ENCODE measurements at places on chromosomes 7 and 10.

DNA sequence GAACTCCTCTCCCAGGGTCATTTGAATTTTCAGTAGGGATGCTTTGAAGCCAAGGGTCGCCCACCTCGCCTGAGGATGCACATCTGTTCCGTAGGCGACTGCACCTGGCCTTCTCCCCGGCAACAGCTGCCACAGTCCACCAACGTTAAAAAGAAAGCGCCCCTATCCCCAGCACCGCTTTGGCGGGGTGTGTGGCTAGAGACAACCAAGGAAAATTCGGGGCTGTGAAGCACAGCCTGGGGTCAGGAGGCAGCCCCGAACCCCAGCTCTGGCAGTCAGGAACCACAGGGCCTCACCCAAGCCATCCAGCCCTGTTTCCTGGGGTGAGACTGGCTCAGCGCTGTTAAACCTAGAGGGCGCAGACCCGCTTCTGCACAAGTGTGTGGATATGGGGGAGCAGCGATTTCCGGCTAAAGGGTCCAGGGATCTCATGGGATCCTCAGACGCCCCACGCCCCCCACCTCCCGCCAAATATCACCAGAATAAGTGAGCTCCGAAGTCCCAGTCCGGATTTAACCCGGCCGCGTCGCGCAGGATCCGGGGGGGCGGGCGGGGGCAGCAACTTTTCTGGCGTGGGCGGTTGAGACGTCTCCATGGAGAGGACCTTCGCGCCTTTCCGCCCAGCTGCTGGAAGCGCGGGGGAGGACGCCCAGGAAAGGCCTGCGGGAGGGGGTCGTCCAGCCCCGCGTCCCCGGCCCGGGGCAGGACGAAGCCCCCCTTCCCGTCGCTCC lies 822 bp downstream of the ZC3HAV1L start:
- no peak for DNase-seq

GRCh38 chr7:143511593-143512047 lies 33.9 kb downstream of the TAS2R41 start:
- DNase-seq, result no peak

GRCh38 chr7:96114190-96114589 lies 207.7 kb downstream of the SLC25A13 start:
- no peak for DNase-seq

DNA sequence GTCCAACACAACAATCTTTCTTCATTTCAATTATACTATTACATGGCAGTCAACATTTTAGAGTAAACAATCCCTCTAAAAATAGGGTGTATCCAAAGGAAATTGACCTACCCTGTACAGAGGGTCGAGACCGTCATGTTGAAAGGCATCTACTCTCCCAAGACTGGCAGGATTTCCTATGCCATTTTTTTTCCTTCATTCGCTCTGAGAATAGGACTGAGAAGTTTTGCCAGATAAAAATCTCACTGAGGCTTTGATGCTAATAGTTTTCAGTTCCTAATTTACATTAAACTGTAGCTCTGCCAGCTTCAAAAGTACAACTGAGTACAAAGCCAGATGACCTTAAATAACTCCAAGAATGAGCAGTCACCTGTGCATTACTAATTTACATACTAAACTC lies 84.5 kb upstream of the SEMA3C start:
- no peak for DNase-seq

GRCh38 chr7:44638611-44639557 lies 32.5 kb downstream of the OGDH start:
- DNase-seq, result peak; percentile 52

- DNase-seq, result no peak
Measured at GRCh38 chr10:33952692-33953360, 618.4 kb upstream of the NRP1 start.

DNA sequence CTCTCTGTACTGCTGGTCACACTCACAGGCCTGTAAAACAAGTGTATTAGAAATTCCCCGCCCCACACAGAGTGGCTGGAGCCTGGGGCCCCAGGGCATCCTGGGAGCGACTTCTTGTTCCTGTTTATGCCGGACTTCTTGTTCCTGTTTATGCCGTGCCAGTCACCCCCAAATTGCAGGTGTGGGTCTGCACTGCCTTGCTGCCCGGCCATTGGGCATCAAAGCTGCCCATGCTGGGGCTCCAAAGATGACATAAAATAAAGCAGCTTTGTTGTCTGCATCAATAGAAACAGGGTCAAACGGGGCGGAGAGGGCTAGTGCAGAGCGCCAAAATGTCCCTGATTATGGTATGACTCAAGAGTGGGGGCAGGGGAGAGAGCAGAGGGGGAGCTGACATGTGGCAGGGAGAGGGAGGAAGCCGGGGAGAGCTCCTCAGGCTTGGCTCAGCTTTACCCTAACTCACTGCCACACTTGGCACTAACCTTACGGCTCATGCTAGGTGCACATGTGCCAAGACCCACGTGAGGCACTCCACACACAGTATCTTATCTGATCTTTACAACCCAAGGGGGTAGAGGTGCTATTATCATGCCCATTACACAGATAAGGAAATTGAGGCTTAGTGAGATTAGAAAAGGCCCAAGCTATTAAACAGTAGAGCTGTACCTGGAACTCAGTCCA lies 98.4 kb downstream of the PIP4K2A start:
- DNase-seq, result no peak

GRCh38 chr7:103577059-103577458 lies 131.1 kb upstream of the SLC26A5 start:
- no peak for DNase-seq

GRCh38 chr7:79317728-79318127 lies 135.7 kb downstream of the MAGI2 start:
- DNase-seq, result no peak

DNA sequence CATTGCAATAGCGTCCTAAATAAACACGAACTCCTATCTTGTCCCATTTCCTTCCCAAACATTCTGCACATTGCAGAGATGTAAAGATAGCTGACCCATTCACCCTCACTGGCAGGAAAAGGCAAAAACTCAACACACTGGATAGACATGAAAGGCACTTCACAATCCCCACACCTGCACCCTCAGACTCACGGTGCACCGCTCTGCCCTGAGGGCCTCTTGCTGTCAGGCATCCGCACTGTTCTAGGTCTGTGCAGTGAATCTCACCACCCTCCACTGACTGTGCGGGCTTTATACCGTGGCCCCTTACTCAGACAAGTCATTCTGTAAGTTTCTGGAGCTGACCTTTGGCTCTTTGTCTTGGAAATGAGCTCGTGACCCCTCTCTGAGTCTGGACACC lies 42.9 kb upstream of the PARD3 start:
- DNase-seq, result no peak

- DNase-seq, result no peak
Measured at GRCh38 chr7:132866144-132866531, 215.8 kb downstream of the CHCHD3 start.

DNA sequence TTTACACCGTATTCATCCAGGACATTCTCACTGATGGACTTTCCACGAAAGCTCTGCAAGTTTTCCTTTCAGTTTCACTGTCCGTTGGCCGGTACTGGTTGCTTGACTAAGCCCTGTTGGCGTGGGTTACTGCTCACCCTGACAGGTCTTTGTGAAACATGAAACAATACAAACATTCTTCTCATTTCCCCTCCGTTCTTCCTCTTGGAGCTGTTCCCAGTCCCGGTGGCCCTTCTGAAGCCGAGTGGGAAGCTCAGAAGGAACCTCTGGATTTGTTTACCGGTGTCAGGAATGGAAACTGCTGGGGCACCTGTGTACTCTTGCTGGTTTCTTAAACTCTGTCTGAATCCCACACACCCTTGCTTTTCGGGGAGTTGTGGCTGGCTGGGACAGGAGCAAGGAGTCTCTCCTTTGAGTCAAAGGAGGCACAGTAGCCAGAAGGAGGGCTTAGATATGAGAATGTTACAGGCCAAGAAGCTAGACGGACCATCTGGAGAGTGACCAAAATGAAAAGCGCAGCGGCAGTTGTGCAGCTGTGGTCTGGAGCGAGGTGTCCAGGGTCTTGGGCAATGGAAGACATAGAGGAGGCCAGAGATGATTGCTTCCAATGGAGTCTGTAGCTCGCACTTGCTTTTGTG lies 45.7 kb downstream of the LYZL2 start:
- no peak for DNase-seq

DNA sequence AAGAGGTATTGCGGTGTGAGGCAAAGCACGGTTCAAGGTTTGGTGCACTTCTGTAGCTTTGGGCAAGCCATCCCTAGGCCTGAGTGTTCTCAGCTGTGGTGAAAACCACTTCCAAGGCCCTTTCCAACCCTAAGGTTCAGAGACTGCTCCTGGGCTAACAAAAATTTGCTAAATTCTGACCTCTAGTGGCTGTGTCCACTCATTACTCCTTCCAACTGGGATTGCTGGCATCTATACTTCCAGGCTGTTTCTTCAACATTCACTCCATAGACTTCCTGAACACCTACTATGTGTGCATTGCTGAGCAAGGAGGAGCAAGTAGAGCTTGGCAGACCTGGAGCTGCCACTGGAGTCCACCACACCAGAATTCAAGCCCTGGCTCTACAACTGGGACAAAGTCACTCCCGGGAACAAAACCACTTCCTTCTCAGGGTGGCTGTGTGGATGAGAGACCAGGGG lies 29.3 kb upstream of the SH3PXD2A start:
- no peak for DNase-seq

DNA sequence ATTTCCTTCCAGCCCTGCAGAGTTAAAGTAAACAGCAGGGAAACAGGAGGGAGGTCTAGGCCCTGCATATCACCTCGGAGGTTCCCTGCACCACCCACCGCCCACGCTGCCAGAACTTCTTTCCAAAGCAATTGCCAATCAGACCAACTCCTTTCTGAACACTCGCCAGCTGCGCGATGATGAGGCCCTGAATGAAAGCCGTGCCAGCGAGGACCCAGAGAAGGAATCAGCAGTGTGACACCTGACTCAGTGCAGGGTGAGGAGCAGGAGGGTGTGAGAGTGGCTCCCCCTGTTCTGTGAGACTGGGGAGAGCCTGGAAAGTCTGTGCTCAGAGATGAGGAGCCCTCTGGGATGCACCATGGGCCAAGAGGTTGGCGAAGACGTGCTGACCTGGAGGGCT lies 3.3 kb upstream of the TCERG1L start:
- DNase-seq, result no peak

GRCh38 chr10:69340695-69341094 lies 62.4 kb downstream of the HK1 start:
- no peak for DNase-seq

- no peak for DNase-seq
Measured at GRCh38 chr7:33640741-33641140, 264.6 kb upstream of the BMPER start.

DNA sequence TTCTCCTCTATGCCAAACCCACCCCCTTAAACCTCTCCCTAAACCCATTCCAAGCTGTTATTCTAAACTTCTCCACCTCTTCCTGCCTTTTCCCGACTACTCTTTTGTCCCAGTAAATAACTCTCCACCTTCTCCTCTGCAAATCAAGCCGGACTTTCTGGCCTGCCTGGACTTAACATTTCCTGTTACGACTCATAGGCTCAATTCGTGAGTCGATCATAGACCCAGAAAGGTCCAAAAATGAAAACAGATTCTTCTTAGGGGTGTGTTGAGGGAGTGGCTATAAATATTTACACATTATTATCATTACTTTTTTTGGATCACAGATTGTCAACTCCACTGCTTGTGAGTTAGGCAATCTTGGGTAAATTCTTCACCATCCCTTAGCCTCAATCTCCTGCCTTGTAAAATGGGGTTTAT lies 59.0 kb upstream of the HABP2 start:
- no peak for DNase-seq

All from activated CD8-positive, alpha-beta memory T cell treated with anti-CD3 and anti-CD28 coated beads for 1 hour (primary cell).